Renal cortical epithelial cell (primary cell): ENCODE measurements at places on chromosomes 1 and 21.
A peak's percentile ranks its signal among the peaks of the same experiment; 100 is the strongest.

- peak; percentile 94 for DNase-seq
These were observed 6.0 kb downstream of the CYB561D1 start for GRCh38 chr1:109499661-109500536.

GRCh38 chr21:36204980-36205379 lies 48.4 kb downstream of the DOP1B start:
- no peak for DNase-seq

- no peak for DNase-seq
These were observed 41.2 kb downstream of the GADD45A start for GRCh38 chr1:67726224-67726623.

- DNase-seq, result peak; percentile 11
These were observed 665.7 kb downstream of the MRPL39 start for GRCh38 chr21:24941316-24942185.

- DNase-seq, result no peak
These were observed 421.7 kb upstream of the CHRM3 start for GRCh38 chr1:238964631-238965030.

GRCh38 chr1:164515231-164515630 lies 43.8 kb upstream of the PBX1 start:
- DNase-seq, result no peak

GRCh38 chr1:175840787-175841186 lies 97.4 kb upstream of the TNR start:
- no peak for DNase-seq

GRCh38 chr1:193183019-193183627 lies 3.3 kb downstream of the B3GALT2 start:
- DNase-seq, result peak; percentile 57

GRCh38 chr1:177067752-177068410 lies 96.6 kb downstream of the ASTN1 start:
- no peak for DNase-seq

DNA sequence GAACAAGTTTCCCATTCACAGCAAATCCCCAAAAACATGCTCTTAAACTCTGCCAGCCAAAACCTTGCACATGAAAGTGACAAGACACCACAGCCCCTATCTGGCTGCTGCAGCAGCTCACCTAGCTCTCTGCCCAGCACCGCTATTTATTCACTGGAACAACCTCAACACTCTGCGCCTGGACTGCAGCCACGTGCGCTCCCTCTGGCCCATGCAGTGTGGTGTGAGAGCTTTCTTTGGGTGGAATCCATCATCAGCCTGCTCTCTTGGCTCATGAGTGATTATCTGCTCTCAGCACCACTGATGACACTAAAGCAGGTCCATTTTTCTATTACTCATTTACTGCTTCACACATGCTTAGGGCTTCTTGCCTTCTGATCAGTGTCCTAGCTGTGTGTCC lies 11.4 kb downstream of the KCNJ6 start:
- no peak for DNase-seq

GRCh38 chr1:42730002-42730401 lies 10.0 kb downstream of the CLDN19 start:
- DNase-seq, result no peak

DNA sequence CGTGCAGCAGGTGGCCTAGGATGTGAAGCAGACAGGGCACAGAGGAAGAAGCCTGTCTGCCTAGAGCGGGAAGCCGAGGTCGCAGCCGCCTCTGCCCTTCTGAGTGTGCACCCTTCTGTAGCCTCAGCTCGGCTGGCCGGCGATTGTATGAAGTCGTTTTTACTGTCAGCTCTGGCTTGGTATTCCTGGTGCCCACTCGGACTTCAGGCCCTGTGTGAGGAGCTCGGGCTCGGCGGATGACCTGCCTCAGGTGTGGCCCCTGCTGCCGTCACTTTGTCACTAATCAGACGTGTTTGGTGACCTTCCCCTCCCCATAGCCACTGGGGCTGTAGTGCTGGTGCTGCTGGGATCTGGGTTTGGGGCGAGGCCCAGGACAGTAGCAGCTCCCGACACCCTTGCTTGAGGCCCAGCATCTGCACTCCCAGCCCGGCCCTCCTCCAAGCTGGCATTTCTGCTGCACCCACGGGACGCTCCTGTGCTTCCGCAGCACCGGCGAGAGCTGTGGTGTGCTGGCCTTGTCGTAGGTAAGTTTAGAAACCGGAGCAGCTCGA lies 18.1 kb downstream of the SLX9 start:
- DNase-seq, result no peak

DNA sequence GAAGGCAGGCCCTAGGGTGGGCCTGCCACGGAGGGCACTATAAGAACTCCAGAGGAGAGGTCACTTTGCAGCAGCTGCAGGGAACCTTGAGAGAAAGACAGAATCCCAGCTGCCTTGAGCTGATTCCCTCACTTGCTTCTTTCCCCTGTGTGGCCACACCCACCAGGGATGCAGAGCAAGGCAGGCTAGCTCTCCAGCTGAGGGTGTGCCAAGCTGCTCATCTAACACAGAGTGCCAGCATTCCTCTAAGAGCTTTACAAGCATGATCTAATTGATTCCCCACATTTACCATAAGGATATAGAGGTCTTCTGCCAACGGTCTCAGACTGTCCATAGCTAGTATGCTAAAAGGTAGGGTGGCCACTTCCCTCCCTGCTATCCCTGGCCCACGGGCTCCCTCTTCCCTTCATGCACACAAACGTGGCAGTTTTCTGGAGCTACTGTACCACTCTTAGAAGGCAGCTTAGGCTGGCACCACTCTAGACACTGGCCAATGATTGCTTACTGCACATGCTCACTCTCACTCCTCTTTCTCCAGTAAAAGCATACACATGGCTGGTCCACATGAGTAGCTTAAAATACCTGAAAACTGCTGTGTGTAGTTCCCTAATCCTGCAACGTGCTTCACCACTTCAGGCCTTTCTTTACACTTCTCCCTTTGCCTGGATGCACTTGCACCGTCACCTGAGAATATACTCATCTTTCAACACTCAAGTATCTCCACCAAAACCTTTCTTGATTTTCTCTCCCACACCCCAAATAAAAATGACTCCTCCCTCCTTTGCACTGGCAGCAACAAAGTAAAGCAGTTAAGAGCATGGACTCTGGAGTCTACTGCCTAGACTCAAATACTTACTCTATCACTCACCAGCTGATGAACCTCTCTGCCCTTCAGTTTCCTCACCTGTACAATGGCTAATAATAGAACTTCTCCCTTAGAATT lies 57.7 kb downstream of the DMAP1 start:
- DNase-seq, result no peak

GRCh38 chr1:43991200-43991475 lies 261 bp upstream of the CCDC24 start:
- DNase-seq, result no peak

GRCh38 chr1:202501281-202501680 lies 152.8 kb downstream of the PPP1R12B start:
- peak; percentile 45 for DNase-seq

GRCh38 chr1:7345516-7345915 lies 425.6 kb upstream of the VAMP3 start:
- DNase-seq, result no peak

DNA sequence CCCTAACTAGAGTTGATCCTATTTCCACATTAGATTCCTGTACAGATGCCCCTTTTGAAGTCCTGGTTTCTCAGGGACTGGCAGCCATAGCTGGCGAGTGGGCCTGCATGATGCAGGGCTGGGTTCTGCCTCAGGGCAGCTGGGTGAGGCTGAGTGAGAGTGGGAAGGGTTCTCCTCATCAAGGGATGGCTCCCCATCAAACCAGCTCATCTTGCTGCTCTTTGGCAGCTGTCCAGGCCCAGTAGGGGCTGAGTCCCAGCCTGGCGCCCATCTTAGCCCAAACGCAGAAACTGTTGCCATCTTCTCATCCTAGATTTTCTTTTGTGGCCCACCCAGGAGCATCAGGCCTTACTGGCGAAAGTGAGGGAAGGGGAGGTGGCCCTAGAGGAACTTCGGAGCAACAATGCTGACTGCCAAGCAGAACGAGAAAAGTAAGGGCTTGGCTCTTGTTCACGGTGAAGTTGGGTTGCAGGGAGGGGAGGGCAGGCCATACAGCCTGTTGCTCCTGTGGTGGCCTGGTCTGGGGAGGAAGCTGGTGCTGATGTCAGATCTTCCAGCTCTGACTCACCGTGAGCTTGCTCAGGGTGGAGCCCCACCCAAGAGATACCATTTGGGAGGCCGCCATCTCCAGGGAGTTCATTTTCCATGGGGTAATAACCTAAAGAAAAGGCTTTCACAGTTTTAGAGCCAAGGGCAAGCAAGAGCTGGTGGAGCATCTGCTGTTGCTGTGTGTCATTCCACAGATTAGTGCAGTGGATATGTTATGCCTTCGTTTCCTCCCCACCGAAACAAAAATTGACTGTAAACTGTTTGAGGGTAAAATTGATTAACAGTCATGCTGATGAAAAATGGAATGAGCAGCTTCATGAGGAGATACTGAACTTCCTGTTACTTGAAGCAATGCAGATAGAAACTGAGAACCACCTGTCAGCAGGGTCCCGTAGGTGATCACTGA lies 34.7 kb downstream of the TUFT1 start:
- no peak for DNase-seq

- DNase-seq, result no peak
These were observed 4.4 kb downstream of the CYB561D1 start for GRCh38 chr1:109498161-109498801.

DNA sequence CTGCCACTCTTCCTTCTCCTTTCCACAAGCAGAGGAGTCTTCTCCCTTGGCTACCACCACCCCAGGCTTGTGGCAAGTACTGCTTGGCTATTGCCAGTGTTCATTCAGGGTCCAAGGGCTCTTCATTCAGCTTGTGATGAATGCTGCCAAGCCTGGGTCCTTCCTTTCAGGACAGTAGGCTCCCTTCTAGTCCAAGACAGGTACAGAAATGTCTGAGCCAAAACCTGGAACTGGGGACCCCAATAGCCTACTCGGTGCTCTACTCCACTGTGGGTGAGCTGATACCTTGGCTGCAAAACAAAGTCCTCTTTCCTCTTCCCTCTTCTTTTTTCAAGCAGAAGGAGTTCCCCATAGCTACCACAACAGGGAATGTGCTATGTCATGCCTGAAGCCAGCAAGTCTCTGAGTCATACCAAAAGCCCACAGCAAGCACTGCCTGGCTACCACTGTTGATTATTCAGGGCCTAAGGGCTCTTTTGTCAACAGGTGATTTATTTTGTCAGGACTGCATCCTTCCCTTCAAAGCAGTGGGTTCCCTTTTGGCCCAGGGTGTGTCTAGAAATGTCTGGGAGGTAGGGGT lies 268.9 kb downstream of the HHAT start:
- peak; percentile 98 for DNase-seq

- no peak for DNase-seq
These were observed 80.2 kb upstream of the CHODL start for GRCh38 chr21:18164483-18164882.

DNA sequence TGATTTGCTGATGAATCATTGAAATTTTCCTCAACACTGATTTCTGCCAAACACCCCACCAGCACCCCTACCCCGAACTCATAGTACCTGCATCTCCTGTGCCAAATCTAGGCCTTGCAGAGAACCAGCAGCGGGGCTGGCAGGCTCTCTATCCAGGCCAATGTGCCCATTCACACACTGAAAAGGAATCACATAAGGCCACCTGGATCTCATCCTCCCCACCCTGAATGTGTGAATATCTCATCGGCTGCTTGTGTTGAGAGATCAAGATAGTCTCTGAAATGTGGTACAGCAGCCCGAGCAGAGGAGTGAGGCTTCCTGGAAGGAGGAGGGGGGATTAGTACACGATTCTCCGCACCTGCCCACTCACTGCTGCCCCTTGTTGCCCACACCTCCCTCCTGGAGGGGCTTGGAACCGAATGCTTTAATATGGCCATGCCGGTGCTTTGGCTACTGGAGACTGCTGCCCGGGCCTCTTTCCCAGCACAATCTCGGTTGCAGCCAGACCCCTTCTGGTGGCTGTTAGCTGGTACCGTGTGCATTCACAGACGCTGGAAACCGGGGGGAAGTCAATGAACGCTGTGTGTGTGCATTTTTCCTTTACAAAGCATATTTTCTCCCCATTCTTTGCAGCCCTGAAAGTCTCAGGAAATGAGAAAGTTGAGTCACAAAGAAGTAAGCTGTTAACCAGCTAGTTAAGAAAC lies 619.5 kb downstream of the MATN1 start:
- DNase-seq, result no peak

GRCh38 chr1:39987869-39988268 lies 32.9 kb downstream of the MFSD2A start:
- no peak for DNase-seq

GRCh38 chr1:61268546-61269240 lies 186.3 kb downstream of the NFIA start:
- no peak for DNase-seq

GRCh38 chr1:71054281-71054731 lies 6.7 kb upstream of the PTGER3 start:
- no peak for DNase-seq

- no peak for DNase-seq
These were observed at the start of gene SYT14 for GRCh38 chr1:209937996-209938959. Gene SYT14, plus strand, starts transcription at chr1:209938217. Its CDS starts 48 bp downstream, at chr1:209938265.

DNA sequence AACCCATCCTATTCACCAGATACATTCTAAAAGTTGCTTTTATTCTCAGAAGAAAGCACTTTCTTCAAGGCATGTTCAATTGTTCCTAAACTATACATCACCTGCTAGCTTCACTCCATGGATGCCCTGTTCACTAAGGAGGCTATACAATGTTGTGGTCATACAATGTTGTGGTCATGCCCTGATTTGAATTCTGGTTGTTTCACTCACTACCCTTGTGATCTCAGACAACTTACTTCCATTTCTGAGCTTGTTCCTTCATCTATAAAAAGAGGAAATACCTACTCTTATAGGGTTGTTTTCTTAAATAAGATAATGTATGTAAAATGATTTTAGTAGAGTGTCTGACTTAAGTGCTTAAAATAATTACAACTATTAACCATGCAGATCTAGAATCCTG lies 19.7 kb downstream of the EDEM3 start:
- no peak for DNase-seq

DNA sequence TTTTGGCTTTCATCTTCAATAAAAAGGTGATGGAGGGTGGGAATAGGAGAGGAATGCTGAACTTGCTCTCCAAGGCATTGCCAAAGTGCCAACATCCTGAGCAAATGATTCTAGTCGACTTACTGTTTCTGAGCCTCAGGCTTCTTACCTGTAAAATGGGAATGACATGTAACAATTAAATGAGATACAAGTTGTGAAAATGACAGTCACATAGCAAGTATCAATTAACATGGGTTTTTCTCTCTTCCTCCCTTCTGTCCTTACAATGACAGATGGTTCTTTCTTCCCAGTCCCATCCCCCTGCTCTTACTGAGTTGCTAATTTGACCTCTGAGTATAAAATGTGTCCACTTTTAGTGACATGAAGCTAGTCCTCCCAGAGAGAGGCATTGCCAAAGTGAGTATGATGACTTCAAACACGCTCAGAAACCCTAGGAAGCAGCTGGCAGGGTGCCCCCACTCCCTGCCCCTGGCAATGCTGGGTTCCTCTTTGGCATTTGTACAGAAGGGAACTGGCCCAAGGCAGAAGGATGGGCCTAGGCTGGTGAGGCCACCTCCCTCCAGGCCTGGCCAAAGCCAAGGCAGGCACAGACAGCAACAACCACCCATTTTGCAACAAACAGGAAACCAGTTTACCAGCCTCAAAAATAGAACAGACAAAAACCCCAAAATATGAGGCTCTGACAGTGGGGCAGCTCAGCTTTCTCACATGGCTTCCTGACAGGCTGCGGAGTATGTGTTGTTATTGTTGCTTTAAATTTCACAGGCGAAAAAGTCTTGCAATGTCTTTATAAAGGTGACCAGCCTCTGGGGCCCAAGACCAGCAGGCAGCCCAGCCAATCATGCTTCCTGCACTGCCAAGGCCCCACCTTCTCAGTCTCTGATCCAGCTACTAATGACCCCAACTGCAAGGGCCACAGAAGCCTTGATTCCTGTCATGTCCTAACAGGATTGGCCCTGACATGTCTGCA lies 115.9 kb downstream of the HIVEP3 start:
- DNase-seq, result no peak
